Dermis blood vessel endothelial cell (primary cell): ENCODE measurements at places on chromosomes 7 and 10. TPM values are rescaled to one million over a fixed set of nuclear protein-coding genes. Genes with fewer than 3 reads are reported as not detected.
A peak's percentile ranks its signal among the peaks of the same experiment; 100 is the strongest.

GRCh38 chr7:89887489-89887888 lies 266.8 kb upstream of the STEAP1 start:
- no peak for DNase-seq

- DNase-seq, result no peak
Observed at GRCh38 chr7:67413670-67414069, 417.0 kb downstream of the TYW1 start.

GRCh38 chr7:41063116-41063515 lies 639.8 kb downstream of the INHBA start:
- DNase-seq, result no peak

DNA sequence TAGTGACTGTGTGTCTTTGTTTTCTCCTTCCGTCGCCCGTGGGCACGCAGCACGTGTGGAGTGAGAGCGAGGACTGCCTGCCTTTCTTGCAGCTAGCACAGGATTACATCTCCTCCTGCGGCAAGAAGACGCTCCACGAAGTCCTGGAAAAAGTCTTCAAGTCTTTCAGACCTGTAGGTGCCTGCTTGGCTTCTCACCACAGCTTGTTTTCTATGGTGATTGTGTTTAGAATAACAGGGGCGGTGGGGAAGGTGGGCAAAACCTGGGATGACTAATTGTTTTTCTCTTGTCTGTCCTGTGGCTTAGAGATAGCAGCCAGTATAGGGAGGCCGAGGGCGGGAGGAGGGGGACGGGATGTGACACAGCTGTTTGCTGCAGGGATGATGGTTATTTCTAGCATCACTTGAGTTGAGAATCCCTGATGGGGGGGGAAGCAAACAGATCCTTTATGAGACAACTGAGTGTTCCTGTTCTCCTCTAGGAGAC lies 11.4 kb downstream of the MTURN start:
- peak; percentile 28 for DNase-seq

GRCh38 chr7:29255199-29255878 lies 60.8 kb downstream of the CHN2 start:
- DNase-seq, result peak; percentile 48

- no peak for DNase-seq
Observed at GRCh38 chr10:64159910-64160872, 639.0 kb downstream of the REEP3 start.

- peak; percentile 97 for DNase-seq
Observed at GRCh38 chr10:129416956-129417765, 49.9 kb upstream of the MGMT start.

GRCh38 chr10:114420811-114421485 lies 16.6 kb upstream of the AFAP1L2 start:
- DNase-seq, result no peak

Gene SMO
- total RNA-seq, result 3.2 and 5.8 TPM in 2 replicates

Gene KIF11
- 8.8 and 41.7 TPM in 2 replicates for total RNA-seq
